Cardiac septum (tissue), 1 donor: ENCODE measurements at places on chromosomes 11 and 22.
A peak's percentile ranks its signal among the peaks of the same experiment; 100 is the strongest.

- no peak for DNase-seq
Measured at GRCh38 chr11:92826136-92826535, 143.3 kb upstream of the MTNR1B start.

DNA sequence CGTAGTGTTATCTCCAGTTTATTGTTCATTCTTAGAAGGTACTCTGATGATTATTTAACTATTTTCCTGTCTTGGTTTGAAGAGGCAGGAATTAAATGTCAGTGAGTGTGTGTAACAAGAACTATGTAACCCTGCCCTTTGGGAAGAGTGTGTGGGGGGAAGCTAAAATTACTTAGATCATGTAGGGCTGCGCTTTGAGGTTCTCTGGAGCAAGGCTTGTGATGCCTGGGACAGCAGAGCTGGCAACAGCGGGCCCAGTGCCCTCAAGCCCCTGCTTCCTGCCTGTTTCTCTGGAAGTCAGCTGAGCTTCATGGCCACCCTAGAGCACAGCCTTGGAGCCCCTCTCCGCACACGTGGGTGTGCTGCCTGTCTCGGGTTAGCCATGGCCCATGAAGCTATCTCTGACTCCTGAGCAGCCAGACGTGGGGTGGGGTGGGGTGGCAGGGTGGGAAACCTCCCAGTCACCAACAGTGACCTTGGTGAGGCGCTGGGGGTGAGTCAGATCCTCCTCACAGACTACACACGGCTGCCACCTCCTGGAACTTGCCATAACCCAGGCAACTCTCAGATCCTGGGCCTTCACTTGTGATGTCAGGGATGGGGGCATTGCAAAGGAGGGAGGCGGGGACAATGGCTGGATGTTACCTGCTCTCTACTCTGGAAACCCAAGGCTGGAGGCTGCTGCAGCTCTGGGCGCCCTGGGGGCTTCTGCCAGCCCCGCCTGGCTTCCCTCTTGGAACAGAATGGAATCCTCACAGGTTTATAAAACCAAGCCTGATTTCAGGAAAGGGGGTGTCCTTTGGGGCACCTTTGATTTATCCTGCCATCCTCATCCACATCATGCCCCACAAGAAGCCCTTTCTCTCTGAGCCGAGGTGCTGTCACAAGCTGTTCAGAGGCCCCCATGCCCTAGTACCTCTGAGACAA lies 88.6 kb downstream of the SNX19 start:
- DNase-seq, result no peak

DNA sequence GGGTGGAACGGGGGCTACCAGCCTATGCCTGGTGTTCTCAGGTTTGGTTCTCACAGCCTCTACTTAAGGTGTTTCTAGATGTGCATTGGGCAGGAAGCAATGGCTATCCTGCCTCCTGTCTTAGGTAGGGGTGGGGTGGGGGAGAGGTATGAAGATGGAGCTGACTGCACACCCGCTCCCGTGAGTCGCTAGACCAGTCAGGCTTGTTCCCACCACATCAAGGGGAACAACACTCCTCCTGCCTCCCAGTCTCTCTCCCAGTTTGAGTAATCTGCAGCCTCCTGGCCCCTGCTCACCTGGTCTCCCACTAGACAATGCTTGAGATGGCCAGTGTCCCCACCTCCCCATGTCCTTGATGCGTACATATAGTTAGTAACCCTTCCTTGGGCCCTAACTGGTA lies 79.3 kb upstream of the TENM4 start:
- DNase-seq, result no peak

GRCh38 chr11:19351426-19351825 lies 110.7 kb upstream of the E2F8 start:
- no peak for DNase-seq

GRCh38 chr11:126791991-126792390 lies 208.6 kb downstream of the KIRREL3 start:
- DNase-seq, result no peak

- DNase-seq, result no peak
Measured at GRCh38 chr11:87466223-87466622, 428.5 kb downstream of the TMEM135 start.

- no peak for DNase-seq
Measured at GRCh38 chr11:10500757-10501684, 40.0 kb downstream of the RNF141 start.

DNA sequence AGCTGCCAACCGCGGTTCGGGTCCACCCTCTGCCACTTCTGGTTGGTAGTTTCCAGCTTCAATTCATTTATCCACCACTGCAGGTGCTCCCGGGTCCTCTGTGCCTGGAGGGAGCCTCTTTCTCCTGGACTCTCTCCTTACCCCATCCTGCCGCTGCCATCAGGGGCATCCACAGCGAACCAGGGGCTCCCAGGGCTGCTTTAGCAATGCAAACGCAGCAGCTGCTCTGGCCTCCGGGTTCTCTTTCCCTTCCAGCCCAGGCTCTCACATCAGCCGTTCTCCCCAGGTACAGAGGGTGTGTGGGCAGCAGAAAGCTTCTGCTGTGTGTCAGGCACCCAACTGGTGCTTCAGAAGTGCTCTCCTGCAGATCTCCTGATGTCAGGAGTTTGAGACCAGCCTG lies 27.9 kb downstream of the NFAM1 start:
- DNase-seq, result no peak

DNA sequence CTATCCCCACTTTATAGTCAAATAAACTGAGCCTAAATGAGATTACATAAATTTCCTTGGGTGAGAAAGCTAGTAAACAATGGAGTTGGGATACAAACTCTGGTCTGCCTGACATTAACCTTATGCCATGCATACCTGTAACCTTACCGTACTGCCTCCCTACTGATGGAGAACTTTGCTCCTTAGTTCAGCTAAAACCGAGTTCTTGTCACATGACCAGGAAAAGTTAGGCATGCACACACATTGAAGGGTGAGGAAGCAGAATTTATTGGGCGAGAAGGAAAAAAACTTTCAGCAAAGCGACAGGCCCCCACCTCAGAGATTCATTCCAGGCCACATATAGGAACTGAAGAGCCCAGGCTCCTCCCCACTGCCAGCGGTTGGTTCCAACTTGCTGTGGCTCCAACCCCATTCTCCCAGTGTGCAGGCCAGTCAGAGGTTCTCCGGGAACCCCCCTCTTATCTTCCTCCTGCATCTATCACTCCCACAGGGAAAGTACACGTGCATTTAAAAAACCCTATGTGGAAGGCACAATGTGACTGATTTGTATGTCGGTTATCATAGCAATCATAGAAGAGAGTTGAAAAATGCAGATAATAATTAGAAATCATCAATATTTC lies 3.2 kb upstream of the PIWIL4 start:
- DNase-seq, result no peak

DNA sequence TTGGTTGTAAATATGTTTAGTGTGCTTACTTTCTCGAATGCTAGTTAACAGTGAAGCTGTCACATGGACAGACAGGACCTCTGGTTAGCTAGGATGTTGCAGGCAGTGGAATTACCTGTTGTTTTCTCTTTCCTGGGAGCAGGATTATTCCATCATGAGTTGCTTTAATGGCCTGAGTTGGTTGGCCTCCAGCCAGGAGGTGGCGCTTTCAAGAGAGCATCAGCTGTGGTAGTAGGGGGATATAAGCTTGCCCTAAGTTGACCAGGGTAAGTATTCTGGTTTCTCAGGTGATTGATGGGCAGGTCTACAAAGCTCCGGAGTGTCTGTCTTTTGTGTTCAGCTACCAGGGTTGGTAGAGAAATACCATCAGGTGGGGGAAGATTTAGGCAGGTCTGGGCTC lies 43.5 kb downstream of the NELL1 start:
- DNase-seq, result no peak

- DNase-seq, result no peak
Measured at GRCh38 chr22:18118345-18118915, 7.8 kb downstream of the TUBA8 start.

- DNase-seq, result no peak
Measured at GRCh38 chr22:42611051-42611450, 3.6 kb downstream of the POLDIP3 start.

GRCh38 chr11:12556788-12557384 lies 117.3 kb upstream of the TEAD1 start:
- peak; percentile 88 for DNase-seq

DNA sequence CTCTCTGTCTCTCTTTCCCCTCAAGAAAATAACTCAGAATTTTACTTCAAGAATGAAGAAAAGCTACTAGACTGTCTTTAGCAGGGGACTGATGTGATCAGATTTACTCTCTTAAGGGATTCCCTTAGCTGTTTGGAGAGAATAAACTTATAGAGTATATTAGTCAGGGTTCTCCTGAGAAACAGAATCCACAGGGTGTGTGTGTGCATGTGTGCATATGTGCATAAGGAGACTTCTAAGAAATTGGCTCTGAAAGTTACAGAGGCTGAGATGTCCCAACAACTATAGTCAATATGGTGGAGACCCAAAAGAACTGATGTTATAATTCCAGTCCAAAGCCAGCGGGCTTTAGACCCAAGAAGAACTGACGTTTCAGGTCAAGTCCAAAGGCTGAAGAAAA lies 43.1 kb upstream of the ARL14EP start:
- no peak for DNase-seq

DNA sequence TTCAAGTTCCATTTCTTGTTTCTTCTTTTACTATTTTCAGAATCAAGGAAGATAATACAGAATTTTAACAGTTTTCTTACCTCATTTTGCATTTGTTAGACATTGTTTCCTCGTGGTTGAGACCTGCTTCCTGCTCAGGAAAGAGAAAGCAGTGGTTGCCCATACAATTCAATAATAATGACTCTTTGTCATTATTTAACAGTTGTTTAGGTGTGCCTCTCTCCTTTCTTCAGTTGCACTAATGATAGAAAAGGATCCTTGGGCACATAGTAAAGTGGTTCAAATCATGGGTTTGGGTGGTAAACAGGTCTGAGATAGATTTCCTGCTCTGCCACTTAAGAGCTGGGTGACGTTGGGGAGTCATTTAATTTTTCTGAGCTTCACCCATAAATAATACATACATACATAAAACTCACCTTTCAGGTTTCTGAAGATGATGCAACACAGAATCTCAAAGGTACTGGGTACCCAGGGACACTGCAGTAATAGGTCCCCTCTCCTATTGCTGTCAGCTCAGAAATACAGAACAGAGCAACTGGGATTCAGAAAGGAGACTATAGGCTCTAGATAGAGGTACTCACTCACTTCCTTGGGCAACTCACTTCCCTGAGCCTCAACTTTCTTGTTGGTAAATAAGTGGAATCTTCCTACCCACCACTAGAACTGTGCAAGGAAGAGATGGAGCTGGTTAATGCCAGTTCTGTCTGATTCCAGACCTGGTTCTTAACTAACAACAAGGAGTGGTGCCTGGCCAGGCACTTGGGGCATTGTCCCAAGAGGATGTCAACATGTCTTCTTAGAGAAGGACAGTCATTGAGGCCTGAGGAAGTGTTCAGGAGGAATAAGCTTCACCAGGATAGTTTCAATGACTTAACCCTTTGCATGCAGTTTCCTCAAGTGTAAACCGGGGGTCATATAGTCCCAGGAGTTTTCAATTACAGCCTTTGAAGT lies 34.9 kb downstream of the CD44 start:
- DNase-seq, result no peak

DNA sequence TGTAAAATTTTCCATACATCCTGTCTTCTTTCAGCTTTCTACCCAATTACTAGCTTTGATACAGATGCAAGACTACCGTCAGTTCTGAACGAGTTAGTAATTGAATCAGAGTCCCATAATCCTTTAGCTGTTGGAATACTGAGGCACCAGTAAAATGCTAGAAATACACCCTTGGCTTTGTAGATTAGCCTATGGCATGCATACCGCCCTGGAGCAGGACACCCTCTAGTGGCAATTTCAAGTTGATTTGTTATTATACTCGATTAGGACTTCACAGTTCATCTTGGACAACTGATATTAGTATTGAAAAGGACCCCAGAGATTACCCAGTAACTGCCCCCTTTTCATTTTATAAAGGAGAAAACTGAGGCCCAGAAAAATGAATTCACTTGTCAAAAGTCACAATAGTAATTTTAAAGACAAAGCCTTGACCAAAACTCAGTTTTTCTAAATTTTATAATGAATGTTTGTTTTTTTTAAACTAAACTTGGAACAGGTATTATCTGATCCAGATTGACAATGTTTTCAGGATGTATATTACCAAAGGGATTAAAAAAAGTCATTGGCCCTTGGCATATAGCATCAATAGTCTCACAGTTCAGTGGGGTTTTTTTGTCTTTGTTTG lies 72.6 kb downstream of the HIPK3 start:
- DNase-seq, result no peak

DNA sequence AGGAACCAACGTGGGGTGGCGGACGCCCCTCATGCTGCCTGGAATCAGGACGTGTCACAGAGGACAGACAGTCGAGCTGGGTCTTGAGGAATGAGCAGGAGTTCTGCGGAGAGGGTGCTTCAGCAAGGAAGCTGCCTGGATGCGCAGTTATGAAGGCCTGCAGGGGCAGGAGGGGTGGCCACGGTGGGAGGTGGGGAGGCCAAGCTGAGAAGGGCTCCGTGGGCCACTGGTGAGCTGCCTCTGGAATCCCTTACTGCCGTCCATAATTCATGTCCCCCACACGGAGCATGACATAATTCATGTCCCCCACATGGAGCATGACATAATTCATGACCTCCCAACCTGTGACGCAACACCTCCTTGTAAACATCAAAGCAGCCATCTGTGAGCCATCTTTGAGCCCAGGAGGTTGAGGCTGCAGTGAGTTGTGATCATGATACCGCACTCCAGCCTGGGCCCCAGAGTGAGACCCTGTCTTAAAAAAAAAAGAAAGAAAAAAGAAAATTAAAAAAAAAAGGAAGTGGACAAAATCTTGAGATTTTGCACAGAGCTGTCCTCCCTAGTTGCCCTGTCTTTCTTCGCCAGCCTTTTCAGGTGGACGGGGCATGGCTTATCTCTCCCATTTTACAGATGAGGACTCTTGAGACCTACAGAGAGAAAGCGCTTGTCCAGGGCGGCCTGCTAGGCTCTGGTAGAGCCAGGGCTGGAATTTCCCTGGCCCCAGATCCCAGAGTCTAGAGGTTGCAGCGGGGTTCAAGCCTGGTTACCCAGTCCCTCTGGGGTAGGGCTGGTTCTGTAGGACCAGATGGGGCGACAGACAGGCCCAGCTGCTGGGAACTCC lies 24.3 kb upstream of the PICK1 start:
- no peak for DNase-seq

DNA sequence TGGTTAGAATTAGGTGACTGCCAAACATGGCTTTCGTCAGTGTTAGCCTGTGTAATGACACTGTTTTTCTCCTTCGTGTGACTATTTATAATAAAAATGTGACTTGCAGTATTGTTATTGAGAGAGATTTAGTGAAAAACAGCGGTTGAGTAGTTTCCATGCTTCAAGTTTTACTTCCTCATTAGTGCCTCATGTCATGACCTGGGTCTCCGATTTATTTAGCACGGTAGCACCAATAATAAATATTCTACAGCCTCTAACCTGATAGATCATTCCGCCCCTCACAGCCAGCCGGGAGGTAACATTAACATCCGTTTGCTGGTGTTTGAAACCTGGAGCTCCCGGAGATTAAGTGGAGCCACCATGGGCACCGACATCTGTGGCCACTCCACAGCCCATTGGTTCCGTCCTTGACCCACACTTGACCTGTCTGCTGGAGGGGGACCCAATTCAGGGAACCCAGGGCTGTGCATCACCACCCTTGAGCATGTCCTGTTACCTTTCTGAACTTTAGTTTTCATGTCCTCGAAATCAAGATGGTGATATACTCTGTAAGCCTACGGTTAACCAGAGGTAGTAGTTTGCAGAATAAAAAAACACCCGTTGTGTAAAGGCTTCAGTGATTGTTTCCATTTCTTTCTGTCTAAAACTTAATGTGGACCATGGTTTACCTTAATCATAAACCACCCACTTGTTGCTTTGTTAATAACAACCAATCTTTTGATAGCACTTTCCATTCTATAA lies 104.1 kb downstream of the ATXN10 start:
- no peak for DNase-seq

GRCh38 chr11:13769188-13769587 lies 100.7 kb downstream of the FAR1 start:
- no peak for DNase-seq
